ENCODE measurements at places on chromosomes 1 and 21.

DNA sequence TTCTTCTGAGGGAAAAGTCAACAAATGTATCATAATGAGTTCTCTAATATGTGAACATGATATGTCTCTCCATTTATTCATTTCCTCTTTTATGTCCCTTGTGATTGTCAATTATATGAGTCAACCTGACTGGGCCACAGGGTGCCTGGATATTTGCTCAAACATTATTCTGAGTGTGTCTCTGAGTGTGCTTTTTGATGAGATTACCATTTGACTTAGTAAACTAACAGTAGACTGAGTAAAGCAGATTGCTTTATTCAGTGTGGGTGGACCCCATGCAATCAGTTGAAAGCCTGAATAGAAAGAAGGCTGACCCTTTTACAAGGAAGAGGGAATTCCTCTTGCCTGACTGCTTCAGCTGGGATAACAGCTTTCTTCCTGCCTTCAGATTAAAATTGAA lies 142.6 kb downstream of the SLC35F3 start:
- DNase-seq = no peak

- no peak for DNase-seq
These were observed 6.4 kb upstream of the KANK4 start for GRCh38 chr1:62325681-62326080.

DNA sequence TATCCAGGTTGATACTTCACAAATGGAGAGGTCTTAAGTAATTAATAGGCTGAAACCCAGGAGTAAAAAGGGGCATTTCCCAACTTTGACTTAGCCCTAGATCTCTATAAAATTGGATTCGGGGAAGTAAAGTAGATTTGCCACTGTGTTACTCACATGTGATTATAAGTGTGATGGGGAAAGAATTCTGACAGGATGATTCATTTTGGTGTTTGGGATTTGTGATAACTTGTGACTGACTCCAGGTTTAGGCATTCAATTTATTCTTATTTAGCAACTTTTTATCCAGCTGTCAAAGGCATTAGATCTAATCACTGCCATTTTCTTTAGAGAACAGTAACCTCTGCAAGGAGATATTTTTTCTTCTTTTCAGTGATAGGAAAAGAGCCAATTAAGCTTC lies 175.5 kb downstream of the ASTN1 start:
- no peak for DNase-seq

DNA sequence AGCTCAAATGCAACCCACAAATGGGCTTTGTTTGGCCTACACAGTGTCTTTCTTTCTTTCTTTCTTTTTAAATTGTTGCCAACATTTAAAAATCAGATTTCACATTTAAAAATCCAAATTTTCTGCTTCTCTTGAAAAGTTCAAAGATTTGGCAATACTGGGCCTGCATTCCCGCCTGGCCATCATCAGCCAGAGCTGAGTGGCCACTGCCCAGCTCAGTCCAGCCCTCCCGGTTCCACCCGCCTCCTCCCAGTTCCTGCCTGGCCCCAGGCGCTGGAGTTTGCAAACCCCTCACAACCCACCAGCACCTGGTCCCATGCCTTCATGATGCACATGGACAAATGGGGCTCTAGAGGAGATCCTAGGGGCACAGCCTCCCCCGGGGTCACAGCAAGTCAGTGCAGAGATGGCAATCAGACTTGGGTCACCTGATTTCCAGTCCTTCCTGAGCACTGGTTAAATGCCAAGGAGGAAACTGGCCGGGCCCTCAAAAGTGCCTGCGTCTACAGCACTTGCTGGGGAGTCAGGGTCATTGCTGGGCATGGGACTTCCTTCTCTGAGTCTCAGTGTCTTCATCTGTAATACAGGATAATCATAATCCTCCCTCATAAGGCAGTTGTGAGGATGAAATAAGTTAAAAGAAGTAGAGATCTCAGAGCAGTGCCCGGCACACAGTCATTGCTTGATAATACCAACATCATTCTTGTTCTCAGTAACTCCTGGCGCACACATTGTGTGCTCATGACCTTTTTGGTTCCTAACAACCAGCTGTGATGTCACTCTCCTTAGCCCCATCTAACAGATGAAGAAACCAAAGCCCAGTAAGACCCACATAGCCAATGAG lies 41.0 kb upstream of the LAPTM5 start:
- no peak for DNase-seq

GRCh38 chr1:16167331-16168143 lies 11.7 kb upstream of the EPHA2 start:
- DNase-seq = peak; percentile 17

- no peak for DNase-seq
These were observed 305.7 kb upstream of the NRIP1 start for GRCh38 chr21:15370462-15370975.

GRCh38 chr21:39690454-39690853 lies 54.5 kb upstream of the IGSF5 start:
- no peak for DNase-seq

DNA sequence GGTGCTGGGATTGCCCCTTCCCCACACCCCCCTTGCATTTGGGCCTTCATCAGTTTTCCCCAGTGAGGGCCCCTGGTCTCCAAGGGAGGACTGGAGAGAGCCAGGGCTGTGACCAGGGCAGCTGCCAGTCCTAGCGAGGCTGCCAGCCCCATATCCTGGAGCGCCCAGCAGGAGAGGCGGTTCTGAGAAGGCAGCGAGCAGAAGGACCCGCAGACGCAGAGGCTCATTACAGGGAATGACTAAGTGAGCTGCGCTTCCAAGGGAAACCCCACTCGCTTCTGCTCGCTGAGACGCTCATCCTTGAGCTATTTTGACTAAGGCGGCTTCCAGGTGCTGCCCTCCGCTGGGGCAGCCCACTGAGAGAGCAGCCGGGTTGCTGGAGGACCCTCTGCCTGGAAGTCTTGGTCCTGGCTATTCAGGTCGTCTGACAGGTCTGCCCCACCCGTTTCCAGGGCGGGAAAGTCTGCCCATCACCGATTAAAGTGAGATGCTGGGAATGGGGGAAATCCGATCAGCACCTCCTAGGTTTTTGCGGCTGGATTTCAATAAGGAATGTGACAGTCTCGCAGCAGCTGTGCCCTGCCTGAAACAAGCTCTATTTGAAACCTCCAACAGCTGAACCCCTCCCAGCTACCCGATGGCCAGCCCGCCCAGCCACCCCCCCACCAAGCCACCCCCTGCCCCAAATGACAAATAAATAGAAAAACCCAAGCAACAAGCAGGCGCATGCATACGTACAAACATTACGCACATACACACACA lies 2.8 kb downstream of the KCNN3 start:
- DNase-seq = no peak

Measured in activated CD8-positive, alpha-beta memory T cell treated with anti-CD3 and anti-CD28 coated beads for 48 hours (primary cell).